GF-D8 (cell line): ENCODE measurements at places on chromosomes 4 and X.
A peak's percentile ranks its signal among the peaks of the same experiment; 100 is the strongest.

DNA sequence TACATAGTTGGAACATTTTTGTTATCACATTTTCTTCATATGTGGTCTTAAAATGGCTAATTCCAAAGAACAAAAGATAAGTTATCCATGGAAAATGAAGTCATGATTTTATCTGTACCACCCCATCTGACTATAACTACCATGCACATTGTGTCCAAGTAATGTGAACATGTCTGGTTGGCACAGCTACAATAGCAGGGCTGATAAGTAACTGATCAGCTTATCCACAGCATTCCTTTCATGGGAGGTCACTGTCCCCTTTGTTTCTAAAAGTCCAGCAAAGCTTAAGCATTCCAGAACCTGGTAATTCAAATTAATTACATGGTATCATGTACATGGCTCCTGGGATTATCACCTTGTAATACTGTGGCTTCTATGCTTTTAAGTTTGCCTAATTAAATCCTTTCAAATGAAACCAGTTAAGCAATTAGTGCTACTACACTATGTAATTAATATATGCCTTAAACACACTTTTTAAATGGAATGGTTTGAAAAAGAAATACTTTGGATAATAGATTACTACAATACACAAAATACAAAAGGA, 21.1 kb upstream of the SORBS2 start:
- no peak for DNase-seq

DNA sequence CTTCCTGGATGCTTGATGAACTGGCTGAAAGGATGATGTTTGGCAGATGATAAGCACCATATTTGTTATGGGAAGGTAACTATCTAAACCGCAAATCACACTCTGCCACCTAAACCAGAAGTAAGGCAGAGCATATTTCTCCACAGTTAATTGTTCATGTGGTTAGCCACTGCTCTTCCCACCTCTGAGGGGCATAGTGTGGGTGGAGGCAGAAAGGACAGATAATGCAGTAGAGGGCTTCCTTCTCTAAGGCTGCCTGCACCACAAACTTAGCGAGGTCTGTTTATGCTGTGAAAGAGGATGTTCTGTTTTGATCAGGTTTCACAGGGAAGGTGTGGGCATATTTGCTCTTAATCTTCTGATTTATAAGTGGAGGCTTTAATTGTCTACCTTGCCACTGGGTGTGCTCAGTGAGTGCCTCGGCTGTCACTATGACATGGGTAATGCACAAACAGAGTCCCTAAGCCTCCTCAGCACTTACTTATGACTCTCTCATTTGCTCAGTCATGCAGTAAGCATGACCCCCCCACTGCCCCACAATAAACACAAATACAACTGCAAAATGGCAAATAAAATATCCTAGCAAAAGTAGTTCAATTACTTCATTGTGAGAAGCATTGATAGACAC, 401.0 kb downstream of the TMA16 start:
- DNase-seq: peak; percentile 64

- no peak for DNase-seq
Measured at GRCh38 chr4:92599044-92599443, 295.3 kb downstream of the GRID2 start.

DNA sequence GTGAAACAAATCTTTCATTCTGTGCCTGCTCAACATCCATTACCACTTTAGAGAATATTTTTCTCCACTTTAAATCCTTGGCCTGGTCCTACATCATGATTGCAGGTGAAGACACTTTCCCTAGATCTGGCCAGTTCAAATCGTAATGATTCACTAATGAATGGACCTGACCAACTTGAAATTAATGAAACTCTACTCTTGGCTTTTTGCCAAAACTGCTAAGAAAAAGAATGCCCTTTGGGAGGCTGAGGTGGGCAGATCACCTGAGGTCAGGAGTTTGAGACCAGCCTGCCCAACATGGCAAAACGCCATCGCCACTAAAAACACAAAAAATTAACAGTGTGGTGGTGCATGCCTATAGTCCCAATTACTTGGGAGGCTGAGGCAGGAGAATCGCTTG, 1082.6 kb upstream of the LCORL start:
- DNase-seq: no peak

GRCh38 chrX:109294097-109294814, 187.6 kb downstream of the GUCY2F start:
- no peak for DNase-seq

DNA sequence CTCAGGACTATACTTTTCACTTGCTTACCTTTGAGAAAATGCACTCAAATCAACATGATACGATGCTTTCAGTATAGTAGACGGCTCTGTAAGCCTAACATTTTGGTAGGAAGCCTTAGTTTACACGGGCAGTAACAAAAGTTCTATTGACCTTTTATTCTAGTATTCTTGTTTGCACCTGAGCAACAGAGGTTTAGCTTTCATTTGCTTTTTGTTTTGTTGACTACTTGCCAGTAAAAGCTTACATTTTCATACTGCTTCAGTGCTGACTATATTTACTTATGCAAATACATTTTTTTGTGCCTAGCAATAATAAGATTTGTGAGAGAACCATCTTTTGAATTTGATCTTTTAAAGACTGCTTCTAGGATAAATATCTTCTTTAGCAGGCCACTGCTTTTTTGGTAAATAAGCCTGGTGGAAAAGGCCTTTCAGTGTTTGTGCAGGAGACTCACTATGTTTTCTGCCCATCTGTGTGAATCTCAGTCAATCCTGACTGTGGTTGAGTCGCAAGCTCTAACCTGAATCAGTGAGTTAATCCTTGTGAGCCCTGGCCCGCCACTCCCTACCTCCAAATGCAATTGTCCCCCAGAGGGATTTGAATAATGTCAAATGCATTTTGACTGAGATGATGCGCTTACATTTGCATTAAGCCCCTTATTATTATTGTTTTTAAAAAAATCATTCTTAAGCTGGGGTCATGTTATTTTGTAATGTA, 21.9 kb downstream of the FHIP1A start:
- DNase-seq: no peak

DNA sequence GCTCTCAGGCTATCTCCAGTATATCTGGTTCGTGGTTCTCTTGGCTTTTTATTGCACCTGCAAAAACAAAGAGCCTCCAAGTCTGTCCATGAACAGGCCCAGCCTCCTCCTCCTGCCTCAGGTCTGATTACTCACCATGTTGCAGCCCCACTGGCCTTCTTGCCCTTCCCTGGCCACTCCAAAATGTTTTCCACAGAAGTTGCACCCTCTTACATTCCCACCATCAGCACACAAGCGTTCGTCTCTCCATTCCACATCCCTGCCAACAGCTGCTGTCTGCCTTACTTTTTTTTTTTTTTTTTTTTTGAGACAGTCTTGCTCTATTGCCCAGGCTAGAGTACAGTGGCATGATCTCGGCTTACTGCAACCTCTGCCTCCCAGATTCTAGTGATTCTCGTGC, 86.7 kb downstream of the RFC1 start:
- DNase-seq: no peak

- no peak for DNase-seq
Measured at GRCh38 chrX:153491351-153491914, 3.3 kb upstream of the BGN start.

DNA sequence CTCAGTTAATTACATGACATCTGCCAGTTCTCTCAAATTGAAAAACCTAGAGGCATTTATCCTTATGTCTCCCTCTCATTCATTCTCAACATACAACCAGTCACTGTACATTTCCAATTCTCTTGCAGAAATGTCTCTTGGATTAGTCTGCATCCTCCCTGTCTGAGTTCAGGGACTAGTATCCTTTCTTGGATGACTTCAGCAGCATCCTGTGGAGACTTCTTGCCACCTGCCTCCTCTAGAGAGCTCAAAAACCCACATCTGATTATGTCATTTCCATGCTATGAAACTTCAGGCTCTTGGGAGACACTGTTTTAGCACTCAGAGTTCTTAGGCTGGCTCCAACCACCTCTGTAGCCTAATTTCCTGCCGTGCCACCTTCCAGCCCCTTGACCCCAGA, 515.1 kb upstream of the DIPK2B start:
- DNase-seq: no peak

DNA sequence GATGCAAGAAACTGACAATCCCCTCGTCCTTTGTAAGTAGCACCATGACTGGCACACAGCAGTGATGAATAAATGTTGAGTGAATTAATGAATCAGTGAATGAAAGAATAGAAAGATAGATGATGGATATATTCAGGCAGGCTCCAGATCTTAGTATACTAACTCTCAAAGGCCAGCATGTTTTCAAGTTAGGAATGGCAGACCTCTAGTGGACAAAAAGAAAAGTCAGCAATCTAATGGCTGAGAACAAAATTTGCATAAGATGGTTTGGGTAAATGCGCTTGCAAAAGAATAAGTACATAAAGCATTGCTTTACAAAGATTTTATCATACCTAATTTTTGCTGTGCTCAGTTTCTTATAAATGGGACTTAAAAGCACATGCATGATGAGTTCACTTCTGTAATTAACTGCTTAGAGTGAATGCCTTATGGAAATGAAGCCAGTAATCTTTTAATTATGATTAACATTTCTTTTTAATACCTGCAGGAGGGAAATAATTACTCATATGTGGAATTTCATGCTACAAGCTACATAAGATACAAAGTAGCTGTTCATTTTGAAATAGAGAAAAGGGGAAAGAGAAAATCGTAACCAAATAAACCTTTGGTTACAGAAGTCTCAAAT, 126.9 kb upstream of the GPRIN3 start:
- DNase-seq: no peak

GRCh38 chrX:155115174-155115819, 44.0 kb downstream of the BRCC3 start:
- DNase-seq: no peak

DNA sequence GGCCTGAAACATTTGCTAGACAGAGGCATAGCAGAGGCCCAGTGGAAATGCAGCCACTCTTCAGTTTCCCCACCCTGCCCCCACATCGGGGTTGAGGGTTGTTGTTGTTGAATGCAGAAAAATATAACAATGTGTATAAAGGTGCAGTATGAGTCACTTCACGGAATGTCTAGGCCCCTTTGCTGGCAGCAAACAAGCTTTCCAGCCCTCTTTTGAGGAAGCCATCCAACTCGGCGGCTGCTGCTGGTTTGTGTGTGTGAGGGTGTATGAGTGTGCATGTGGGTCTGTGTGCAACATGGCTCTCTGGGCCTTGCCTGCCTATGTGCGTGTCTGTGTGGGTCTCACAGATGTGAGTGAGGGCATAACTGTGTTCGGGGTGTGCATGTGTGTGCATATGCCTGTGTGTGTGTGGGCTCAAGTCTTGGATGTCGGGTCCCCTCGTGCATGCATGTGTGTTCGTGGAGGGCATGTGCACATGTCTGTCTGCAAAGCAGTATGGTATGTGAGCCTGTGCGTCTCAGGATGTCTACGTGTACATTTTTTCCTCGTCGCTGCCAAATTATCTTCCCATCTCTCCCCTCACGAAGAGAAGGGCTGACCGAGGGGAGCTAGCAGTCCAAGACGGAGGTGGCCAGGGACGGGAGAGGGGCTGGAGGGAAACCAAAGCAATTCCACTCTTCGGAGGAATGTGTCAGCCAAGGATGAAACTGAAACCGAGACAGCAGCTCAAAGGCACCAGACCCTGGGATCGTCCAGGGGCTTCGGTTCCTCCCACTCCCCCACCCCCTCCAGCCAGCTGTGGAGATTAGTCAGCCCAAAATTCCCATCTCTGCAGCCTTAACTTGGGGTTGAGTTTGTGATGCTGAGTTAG, 8.4 kb upstream of the ELF4 start:
- DNase-seq: no peak

- DNase-seq: no peak
Measured at GRCh38 chr4:111837761-111838160, 307.5 kb upstream of the FAM241A start.

GRCh38 chr4:183431614-183432013, 12.8 kb upstream of the CDKN2AIP start:
- DNase-seq: no peak

DNA sequence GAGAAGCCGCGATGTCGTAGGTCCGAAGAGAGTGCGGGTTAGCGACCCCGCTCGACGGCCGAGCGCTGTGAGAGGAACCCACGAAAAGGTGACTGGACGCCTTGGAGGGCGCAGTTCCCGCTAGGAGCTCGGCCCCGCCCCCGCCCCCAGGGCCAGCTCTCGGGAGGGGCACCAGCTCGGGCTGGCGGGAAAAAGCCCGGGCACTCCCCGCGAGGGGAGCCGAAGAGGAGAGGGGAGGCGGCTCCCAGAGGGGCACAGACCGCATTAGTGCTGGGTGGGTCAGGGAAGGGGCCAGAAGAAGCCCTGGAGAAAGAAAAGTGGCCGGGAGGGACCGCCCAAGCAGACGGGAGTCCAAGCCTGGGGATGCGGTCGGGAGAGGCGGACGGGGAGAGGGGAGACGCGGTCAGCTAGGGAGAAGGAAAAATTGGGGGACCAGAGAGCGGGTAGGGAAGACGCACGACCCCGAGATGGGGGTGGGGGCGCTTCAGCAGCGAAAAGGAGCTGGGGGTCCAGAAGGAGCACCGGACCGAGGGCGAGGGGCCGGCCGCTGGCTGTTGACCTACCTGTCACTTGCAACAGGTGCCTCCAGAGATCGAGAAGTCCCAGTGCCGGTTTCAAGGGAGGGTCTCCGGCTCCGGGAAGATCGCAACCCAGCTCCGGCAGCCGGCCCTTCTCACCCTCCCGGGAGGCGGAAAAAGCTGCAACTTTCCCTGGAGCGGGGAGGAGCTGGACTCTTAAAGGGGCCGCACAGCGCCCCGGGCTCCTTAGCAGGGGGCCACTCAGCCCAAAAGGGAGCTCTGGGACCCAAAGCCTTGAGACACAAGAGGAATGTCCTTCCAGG, at the start of gene SYTL4:
TSS of gene SYTL4 (minus strand) at position 681 of the 841 bp plus-strand sequence. CDS start 30,084 bp downstream, outside the sequence.
- no peak for DNase-seq

GRCh38 chrX:44267116-44267515, 76.4 kb downstream of the EFHC2 start:
- DNase-seq: no peak

DNA sequence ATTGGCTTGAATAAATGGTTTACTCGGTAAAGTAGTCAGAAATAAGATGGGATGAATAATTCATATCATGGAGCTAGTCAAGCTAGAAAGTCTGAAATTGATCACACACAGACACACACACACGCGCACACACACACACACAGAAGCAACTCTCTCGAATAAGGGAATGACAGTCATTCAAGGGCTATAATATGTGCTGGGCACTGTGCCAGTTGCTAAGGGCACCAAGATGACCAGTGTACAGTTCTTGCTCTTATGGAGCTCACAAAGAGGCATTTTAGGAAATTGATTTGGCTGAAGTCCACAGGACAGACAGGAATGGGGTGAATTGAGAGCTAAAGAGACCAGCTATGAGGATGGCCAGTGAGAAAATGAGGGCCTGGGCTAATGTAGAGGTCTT, 34.2 kb upstream of the SH3D19 start:
- DNase-seq: no peak

DNA sequence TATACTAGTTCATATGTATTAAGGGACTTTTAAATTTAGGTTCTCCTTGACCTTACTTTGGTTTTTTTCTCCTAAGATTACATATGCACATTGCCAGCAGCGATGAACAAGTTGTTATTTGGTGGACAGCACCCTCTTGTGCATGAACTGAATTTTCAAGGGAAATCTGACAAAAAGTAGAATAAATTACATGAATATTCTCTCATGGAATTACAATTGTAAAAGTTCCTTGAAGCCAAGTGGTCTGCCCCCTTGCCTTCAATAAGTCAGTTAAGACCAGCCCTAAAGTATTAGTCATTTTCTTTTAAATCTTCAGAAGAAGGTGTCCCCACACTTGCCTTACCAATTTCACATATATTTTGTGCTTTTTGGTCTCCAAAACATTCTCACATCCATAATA, 30.7 kb upstream of the SMARCA5 start:
- DNase-seq: no peak
